ENCODE measurements at places on chromosomes 7 and 10.

- no peak for DNase-seq
These were observed 2.0 kb upstream of the NRAP start for GRCh38 chr10:113665806-113666354.

- DNase-seq = no peak
These were observed 46.2 kb downstream of the MINDY4 start for GRCh38 chr7:30817371-30817767.

GRCh38 chr7:66145400-66146104, 30.9 kb downstream of the CRCP start:
- no peak for DNase-seq

- DNase-seq = no peak
These were observed 60.3 kb upstream of the ABLIM1 start for GRCh38 chr10:114718374-114718773.

DNA sequence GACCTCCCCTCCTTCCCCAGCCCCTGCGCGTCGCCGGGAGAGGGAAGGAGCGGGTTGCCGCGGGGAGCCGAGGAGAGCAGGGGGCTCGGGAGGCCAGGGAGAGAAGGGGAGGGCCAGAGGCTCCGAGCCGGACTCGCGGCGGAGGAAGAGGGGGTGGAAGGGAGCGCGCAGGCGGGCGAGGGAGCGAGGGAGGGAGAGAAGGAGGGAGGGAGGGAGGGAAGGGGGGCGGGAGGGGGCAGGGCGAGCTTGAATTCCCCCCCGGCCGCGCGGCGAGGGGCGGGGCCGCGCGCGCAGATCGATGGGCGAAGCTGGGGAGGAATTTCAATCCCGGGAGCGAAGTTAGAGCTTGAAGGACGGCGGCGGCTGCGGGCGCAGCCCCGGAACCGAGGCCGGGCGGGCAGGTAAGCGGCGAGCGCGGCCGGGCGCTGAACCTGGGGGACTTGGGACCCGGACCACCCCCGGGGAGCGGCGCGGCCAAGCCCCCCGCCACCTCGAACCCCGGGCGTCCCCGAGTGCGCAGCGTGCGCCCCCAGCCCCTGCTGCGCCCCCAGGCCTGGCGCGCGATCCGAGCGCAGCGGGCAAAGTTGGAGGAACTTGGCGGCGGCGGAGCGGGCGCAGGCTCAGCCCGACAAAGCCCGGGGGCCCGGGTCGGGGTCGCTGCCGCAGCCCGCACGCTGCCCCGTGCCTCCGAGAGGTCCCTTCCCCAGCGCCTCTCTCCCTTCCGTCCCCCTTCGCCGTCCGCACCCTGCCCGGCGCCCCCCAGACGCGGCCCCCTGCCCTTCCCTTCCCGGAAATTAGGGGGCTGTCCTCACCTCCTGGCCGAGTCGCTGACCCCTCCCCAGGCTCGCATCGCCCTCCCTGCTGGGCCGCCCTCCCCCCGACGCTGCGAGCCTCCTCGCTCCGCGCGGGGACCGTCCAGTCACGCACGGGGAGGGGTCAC, at the start of gene ELFN1:
Gene ELFN1, plus strand, starts transcription at position 324 of the 940 bp plus-strand sequence. CDS start 74,320 bp downstream, outside the sequence.
- DNase-seq = no peak

DNA sequence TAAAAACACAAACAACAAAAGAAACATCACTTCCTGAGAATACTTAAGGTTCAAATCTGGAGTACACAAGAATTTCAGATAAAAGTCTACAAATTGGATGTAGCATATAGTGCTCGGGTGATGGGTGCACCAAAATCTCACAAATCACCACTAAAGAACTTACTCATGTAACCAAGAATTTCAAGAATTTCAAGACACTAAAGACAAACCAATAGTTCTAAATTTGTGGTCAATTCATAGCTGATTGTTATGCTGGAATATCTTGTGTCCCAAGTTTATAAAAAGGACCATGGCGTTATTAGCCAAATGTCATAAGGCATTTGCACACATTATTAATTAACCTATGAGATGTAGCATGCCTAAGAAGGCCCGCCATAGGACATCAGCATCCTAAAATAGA, 1204.1 kb upstream of the AUTS2 start:
- DNase-seq = no peak

GRCh38 chr10:11036424-11037011, 18.8 kb downstream of the CELF2 start:
- DNase-seq = no peak

GRCh38 chr7:30750683-30751650, 968 bp upstream of the INMT start:
- no peak for DNase-seq

GRCh38 chr10:28431139-28431538, 101.8 kb upstream of the WAC start:
- no peak for DNase-seq

DNA sequence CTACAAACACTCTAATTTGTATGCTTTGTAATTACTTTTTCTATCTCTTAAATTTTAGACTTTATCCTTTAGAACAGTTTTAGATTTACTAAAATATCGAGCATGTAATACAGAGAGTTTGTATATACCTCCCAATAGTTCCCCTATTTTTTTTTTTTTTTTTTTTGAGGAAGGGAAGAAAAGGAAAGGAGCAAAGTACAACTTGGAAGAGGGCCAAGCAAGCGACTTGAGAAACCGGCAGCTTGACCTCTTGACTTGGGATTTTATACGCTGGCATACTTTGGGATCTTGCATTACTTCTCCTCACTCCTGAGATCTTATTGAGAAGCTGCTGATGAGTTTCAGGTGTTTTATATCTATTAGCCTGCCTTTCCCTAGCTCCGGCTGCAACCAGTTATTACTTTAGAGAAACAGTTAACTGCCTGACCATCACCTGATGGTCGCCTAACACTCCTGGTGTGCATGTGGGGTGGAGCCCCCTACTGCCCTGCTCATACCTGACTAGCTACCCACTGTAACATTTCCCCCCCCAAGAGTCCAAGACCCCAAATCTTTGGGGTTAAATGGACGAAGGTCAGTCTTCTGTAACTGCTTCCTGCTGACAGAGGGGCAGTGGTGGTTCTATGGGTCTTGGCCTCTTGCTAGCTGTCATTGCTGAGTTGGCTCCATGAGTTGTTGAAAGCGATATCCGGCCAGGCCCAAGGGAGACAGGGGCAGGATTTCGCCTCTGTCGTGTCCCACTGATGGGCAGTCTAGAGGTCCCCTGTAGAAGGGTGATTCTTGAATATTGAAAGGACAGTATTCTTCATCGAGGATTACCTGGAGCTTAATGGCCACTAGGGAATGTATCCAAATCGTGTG, 28.5 kb downstream of the MKLN1 start:
- DNase-seq = no peak

GRCh38 chr10:72508033-72508432, 117.8 kb downstream of the MICU1 start:
- DNase-seq = no peak

DNA sequence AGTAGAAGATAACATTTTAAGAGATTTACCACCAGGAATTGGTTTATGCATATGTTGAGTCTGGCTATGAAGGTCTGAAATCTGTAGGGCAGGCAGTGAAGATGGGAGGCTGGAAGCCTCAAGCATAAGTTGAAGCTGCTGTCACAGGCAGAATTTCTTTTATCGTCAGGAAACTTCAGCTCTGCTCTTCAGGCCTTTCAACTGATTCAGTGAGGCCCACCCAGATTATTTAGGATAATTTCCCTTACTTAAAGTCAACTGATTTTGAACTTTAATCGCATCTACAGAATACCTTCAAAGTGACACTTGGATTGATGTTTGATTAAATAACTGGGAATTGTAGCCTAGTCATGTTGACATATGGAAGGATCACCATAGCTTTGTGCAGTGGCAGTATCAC, 190.5 kb downstream of the PPP1R9A start:
- DNase-seq = no peak

DNA sequence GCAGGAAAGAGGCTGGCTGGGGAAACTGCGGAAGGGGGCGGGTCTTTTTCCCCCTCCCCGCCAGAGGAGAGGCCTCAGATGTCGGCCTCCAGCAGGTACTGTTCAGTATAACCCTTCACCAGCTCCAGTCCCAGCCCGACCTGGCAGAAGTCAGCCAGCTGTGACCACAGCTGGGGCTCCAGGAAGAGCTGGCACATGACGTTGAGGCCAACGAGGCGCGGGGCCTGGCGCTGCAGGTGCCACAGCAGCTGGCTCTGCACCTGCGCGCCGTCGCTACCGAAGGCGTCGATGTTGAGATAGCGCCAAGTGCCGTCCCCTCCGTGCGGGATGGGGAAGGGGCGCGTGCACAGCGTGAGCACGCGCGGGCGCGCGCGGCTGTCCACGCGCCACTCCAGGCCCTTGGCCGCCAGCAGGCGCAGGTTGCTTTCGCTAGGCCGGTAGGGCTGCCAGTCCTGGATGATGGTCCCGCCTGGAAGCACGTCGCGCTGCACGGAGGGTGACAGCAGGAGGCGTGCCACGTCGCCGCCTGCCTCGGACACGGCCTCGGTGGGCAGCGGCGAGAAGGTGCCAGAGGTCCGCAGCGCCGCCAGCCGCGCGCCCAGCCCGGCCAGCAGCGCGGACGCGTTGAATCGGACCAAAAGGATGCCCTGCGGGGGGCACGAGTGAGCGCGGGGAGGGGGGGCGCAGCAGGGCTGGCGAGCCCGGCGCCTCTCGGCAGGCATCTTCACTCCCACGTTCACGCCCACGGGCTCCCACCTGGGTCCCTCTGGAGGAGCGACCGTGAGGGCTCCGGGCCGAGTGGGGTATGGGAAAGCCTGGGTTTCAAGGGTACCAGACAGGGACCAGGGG, 6.9 kb upstream of the VGF start:
- DNase-seq = no peak

DNA sequence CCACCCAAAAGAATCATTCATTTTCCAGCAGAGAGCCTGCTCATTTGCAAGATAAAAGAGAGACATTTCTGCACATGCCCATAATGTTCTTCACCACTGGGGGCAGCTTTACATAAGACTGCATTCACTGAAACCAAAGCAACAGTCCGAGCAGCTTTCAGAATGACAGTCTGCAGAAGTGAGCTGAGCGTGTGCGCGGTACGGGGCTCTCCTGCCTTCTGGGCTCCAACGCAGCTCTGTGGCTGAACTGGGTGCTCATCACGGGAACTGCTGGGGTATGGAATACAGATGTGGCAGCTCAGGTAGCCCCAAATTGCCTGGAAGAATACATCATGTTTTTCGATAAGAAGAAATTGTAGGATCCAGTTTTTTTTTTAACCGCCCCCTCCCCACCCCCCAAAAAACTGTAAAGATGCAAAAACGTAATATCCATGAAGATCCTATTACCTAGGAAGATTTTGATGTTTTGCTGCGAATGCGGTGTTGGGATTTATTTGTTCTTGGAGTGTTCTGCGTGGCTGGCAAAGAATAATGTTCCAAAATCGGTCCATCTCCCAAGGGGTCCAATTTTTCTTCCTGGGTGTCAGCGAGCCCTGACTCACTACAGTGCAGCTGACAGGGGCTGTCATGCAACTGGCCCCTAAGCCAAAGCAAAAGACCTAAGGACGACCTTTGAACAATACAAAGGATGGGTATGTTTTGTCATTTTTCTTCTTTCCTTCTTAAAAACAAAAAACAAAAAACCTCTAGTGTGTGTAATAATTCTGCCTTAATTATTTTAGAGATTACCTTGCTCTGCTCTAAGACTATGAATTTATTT, at the start of gene LRRTM3:
Gene LRRTM3, plus strand, starts transcription at position 141 of the 820 bp plus-strand sequence.
- peak; percentile 17 for DNase-seq

- DNase-seq = no peak
These were observed 63.2 kb upstream of the FGFR2 start for GRCh38 chr10:121661451-121661851.

GRCh38 chr10:12797471-12798262, 203.8 kb downstream of the CCDC3 start:
- no peak for DNase-seq

All from CD4-positive, alpha-beta T cell treated with Interleukin-21 for 1 hour (primary cell).